ENCODE measurements at places on chromosomes 3 and 15.

- peak; percentile 34 for DNase-seq
Observed at GRCh38 chr3:171829841-171830517, 13.2 kb upstream of the TMEM212 start.

- no peak for DNase-seq
Observed at GRCh38 chr3:88093266-88093665, 34.2 kb downstream of the ZNF654 start.

DNA sequence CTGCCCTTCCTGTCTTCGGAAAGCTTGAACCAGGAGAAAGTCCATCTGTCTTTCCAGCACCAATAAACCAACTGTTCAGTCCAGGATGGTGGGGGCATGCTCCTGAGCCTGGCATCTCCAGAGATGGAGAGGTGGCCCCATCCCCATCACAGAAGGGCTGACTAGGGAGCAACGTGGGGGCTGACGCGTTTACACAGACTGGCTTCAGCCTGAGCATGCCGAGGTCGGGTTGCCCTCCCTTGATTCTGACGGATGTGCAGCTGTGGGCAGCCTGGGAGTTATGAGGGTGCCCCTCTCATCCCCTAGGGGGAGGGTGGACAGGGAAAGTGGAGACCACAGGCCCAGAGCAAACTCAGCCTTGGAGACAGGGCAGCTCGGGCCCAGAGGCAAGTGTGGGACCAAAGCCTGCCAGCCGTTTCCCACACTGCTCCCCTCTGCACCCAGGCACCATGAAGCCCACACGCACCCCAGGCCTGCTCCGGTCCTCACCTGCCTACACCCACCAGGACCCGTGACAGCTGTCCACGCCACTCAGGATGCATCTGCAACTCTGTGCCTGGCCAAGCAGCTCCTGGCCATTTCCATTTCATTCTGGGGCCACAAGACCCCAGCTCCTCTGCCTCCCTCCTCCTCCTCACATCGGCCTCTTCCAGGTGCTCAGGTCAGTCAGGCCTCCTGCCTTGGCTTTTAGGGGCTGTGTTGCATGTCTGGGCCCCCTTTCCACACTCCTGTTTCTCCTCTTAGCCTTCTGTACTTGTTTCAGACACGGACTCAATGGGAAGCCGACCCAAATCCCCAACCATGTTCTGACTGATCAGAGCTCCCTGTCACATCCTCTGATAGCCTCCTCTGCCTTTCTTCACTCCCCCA lies 48.2 kb upstream of the SLC41A3 start:
- no peak for DNase-seq

DNA sequence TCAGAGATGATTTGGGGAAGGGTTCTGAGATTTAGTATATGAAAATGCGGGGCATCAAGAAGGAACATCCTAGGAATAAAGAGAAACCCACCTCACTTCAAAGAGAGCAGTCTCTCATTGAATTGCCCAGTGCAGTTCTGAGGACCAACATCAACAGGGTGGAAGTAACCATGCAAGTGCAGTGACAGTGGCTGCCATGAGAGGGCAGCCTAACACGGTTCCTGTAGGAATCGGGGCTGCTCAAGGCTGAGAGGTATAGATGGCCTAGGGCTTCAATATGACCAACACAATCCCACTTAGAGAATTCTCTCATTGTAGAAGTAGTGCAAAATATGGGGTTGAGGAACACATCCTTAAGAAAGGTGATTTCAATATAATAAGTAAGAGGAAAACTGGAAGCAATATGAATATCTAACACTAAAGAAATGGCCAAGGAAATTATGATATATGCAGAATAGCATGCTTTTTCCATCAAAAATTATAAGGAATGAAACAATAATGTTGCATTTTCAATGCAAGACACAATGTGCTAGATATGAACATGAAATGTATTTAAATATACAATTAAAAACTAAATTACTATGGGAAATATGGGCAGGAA lies 51.1 kb upstream of the ARRDC4 start:
- DNase-seq: peak; percentile 74

- DNase-seq: no peak
Observed at GRCh38 chr3:13770170-13771169, 109.4 kb downstream of the WNT7A start.

GRCh38 chr3:10999221-11000107 lies 6.9 kb downstream of the SLC6A1 start:
- DNase-seq: no peak

Data from GM20000 (cell line).